H9 (cell line): ENCODE measurements at places on chromosomes 16 and 17. TPM values are rescaled to one million over a fixed set of nuclear protein-coding genes. Genes with fewer than 3 reads are reported as not detected.

GRCh38 chr17:8954339-8954738 is 11.2 kb downstream of the PIK3R5 start:
- peak; percentile 84 for DNase-seq

The OR3A2 gene
- total RNA-seq, result not detected in 2 replicates

- no peak for DNase-seq
Observed at GRCh38 chr17:5184288-5184687, 7.4 kb downstream of the ZNF594 start.

DNA sequence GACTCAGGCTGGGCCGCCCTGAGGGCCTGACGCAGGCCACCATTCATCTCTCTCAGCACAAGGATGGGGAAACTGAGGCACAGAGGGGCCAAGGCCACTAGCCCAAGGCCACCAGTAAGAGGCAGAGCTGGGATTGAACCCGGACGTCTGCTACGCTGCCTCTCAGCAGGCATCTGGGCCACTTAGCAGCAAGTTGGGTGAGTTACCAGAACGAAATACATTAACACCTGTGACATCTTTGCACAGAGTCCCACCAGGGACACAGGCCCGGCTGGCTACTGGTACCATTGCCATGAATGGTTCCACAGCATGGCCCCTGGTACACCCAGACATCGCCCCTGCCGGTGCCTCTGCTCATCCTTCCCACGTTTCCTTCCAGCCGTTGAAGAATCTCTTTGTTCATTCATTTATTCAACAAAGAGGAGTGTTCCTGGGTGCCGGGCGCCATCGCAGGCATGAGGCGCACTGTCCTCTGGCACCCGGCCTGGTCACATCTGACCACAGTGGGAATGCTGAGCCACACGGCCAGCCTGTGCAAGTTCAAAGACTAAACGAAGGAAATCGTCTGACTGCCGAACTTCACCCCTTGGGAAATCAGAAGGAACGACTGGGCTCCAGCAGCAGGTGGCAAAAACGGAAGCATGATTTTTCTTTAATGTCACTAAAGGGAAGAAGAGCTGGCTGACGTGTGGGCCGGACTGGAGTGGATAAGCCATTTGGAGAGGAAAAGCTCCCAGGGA is 7.4 kb upstream of the ZNF469 start:
- DNase-seq, result no peak

The HIGD1B gene
- total RNA-seq, result not detected in 2 replicates

GRCh38 chr16:55912022-55912421 is 36.8 kb upstream of the CES5A start:
- DNase-seq, result no peak

- DNase-seq, result no peak
Observed at GRCh38 chr17:75069783-75070182, 18.0 kb upstream of the SLC16A5 start.

- DNase-seq, result peak; percentile 83
Observed at GRCh38 chr17:80899402-80900268, 92.0 kb upstream of the CHMP6 start.

- DNase-seq, result no peak
Observed at GRCh38 chr17:82490512-82491195, 28.9 kb upstream of the FOXK2 start.

DNA sequence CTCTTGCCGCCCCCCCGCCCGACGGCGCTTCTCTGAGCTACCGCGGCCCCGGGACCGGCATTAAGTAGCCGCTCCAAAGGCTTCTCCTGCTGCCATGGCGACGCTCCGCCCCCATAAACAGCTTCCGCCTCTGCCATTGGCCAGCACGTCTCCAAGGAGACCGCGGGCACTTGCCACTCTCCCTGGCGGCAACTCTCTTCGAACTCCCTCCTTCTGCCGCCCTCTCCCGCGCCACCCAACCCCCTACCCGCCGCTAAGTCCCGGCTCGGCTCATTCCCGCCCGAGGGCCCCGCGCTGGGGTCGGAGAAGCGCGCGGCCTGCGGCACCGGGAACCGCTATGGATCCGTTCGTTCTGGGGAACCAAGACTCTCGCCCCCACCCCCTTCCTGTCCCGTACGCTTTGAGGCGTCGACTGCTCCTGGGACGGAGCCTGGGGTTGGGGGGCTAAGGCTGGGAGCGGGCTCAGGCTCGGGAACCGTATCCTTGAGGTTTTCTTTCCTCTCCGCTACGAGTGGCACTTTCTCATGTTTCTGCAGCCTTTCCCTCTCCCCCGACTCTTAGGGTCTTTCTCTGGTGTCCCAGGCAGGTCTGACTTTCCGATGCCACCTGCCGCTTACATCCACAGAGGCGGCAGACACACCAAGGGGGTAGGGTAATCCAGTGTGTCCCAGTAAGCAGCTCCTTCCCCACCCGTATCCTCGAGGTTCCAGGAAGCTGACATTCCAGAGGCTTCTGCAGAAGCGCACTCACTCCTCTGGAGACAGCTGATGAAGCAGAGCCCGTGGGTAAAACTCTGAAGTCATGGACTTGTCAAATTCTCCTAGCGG is at the start of gene FOXJ1:
TSS of gene FOXJ1 (minus strand) at position 34 of the 827 bp plus-strand sequence. CDS start 850 bp downstream, outside the sequence.
- peak; percentile 99 for DNase-seq

- no peak for DNase-seq
Observed at GRCh38 chr17:32330147-32330546, 11.8 kb downstream of the C17orf75 start.

The MT3 gene
- 0.61 TPM in 1 of 2 replicates, not detected in the other for total RNA-seq
